Inflammatory macrophage (primary cell): ENCODE measurements at places on chromosomes 13 and 19.

- DNase-seq = no peak
Observed at GRCh38 chr13:83449668-83450395, 432.4 kb downstream of the SLITRK1 start.

DNA sequence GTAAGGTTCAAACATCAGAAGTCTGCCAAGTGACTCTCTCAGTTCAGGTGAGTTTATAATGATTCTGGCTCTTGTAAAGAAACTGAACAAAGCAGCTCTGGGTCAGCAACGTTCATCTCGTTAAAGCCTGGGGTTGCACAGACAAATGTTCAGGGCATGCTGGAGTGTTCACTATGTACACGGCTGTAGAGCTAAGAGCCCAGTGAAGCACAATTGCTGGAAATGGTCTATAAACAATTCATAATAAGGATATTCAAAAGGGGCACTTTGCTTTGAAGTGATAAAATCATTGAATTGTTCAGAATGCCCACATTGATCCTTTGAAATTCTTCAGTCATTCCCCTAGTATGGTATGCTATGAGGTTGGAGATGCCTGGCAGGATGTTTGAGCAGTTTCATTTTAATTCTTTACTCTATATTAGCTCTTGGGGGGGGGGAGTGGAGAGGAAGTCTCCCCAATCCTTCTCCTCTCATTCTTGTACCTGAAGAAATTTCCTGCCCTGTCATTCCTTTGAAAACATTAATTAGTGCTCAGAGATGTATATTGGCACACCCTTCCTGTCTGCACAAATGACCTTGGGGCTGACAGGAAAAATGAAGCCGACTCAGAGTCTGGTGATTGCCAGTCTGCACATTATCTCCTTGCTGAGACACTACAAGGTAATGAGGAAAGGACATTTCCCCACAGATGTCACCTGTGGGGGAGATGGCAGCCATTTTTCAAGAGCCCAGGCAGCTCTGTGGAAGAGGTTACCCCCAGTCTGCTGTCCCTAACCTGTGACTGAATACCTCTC lies 145.5 kb downstream of the DLEU7 start:
- no peak for DNase-seq

GRCh38 chr13:111007209-111007608 lies 92.3 kb upstream of the ANKRD10 start:
- DNase-seq = no peak

- DNase-seq = no peak
Observed at GRCh38 chr13:73251626-73252265, 192.9 kb downstream of the KLF5 start.

DNA sequence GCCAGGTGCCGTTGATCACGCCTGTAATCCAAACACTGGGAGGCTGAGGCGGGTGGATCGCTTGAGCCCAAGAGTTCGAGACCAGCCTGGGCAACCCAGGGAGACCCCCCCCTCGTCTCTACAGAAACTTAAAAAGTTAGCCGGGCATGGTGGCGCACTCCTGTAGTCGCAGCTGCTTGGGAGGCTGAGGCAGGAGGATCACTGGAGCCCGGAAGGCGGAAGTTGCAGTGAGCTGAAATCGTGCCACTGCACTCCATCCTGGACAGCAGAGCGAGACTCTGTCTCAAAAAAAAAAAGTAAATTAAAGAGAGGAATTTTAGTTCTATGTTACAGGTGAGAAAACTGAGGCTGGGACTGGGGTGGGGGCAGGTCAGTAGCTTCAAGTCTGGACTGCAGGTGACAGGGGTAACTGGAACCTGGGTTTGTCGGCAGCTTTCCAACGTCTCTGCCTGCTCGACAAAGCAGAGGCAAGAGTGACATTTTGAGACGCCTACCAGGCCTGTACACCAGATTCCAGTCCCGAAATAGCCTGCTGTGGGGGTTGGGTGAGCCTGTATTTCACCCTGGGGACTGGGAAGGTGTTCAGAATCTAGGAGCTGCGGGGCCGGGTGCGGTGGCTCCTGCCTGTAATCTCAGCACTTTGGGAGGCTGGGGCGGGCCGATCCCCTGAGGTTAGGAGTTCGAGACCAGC lies 1.2 kb downstream of the SELENOW start:
- DNase-seq = no peak

GRCh38 chr13:26541041-26541440 lies 16.4 kb upstream of the WASF3 start:
- DNase-seq = no peak

DNA sequence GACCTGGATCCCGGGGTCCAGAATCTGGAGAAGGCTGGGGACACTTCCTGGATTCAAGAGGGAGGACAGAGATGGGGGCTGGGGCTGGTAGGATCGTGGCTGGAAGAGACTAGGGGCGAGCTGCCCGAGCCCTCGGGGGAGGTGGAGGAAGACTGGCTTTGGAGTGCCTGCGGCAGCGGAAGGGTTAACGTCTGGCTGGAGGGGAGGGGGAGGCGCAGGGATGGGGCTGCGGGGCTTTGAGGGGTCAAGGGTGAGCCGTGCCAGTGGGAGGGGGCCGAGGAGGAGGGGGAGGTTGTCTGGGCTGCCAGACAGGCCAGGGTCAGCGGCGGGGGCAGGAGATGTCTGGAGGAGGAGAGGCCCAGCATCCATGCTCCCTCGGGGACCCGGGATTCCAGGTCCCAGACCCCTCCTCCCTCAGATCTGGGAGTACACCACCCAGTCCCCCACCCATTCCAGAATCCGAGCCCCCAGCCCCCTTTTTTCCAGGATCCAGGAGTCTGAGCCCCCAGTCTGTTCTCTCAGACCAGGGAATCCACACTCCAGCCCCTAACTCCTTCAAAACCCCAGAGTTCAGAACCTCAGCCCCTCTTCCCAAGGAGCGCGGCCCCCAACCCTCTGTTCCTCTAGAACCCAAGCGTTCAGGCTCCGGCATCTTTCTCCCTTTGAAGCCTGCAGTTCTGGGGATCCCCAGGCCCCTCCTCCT lies 3.2 kb upstream of the SPACA6 start:
- DNase-seq = no peak
